ENCODE measurements at places on chromosomes 12 and 14.

DNA sequence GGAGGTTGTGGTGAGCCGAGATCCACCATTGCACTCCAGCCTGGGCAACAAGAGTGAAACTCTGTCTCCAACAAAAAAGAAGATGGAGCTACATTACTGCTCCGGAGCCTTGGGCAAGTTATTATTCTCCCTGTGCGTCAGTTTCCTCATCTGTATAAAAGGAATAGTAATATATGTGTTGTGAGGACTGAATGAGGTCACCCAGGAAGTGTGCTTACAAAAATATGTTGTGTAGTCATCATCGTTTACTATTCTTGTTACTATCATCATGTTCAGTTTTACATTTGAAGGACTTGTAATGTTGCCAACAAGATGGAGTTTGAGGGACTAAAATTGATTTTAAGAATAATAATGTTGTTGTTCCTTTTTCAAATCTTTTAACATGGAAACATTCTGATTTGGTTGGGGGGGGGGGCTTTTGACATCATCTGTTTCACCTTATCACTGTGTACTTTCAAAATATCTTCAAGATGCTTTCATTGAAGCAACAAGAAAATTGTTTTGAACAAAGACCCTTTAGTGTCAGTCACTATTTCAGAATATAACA is 156.8 kb downstream of the PDE3A start:
- DNase-seq: no peak

DNA sequence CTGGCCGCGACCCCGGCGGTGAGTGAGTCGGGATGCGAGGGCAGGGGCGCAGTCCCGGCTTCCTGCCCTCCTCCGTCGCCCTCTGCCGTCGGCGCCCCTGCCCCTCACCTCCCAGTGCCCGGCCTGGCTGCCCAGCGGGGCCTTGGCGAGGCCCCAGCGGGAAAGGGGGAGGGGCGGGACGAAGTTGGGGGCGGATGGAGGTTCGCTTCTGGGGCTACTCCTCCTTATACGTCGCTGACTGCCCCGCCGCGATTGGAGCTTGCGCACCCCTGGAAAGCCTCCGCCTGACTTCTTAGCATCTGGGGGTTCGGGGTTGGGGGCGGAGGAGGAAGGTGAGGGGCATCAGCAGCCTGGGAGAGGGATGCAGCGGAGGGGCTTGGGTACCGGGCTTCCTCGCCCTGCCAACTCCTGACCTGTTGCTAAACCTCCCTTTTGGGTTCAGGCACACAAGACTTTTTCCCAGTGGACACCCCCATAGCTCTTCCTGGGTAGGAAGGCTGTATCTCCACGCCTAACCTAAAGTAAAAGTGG is 406 bp downstream of the TMEM263 start:
- DNase-seq: no peak

GRCh38 chr12:67449591-67450052 is 180.5 kb downstream of the CAND1 start:
- no peak for DNase-seq

- DNase-seq: no peak
Measured at GRCh38 chr14:100384819-100385813, 62.0 kb downstream of the SLC25A47 start.

- no peak for DNase-seq
Measured at GRCh38 chr14:58617619-58618018, 20.1 kb upstream of the DACT1 start.

- peak; percentile 51 for DNase-seq
Measured at GRCh38 chr12:79844693-79845092, 90.2 kb downstream of the PPP1R12A start.

GRCh38 chr12:52442600-52443061 is 8.5 kb upstream of the KRT75 start:
- DNase-seq: peak; percentile 50

DNA sequence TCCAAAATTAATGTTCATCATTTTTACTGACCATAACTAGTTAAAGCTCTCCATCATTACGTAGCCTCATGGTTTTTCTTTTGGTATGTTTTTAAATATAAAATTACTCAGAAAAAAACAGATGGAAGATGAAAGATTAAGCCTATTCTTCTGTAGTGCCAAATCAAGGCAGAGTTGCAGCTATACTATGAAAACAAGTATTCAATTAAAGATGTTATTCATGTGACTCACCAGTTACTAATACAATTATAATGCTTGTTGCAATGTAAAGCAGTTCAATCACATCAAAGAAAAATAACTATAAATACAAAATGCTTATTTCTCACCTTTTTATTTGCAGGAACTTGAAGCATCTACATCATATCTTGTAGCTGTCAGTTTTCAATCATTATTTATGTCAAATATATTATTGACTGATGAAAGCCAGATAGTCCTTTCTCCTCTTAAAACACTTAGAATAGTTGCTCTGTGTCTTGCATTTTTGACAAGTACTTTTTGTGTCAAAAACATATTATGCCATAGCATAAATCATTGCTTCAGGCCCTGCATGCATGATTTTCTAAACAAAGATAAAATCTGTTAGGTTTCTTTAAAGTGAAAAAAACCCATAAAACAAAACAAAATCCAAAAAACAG is 36.0 kb upstream of the TRHDE start:
- DNase-seq: no peak

- DNase-seq: no peak
Measured at GRCh38 chr12:114000861-114001260, 34.7 kb upstream of the RBM19 start.

DNA sequence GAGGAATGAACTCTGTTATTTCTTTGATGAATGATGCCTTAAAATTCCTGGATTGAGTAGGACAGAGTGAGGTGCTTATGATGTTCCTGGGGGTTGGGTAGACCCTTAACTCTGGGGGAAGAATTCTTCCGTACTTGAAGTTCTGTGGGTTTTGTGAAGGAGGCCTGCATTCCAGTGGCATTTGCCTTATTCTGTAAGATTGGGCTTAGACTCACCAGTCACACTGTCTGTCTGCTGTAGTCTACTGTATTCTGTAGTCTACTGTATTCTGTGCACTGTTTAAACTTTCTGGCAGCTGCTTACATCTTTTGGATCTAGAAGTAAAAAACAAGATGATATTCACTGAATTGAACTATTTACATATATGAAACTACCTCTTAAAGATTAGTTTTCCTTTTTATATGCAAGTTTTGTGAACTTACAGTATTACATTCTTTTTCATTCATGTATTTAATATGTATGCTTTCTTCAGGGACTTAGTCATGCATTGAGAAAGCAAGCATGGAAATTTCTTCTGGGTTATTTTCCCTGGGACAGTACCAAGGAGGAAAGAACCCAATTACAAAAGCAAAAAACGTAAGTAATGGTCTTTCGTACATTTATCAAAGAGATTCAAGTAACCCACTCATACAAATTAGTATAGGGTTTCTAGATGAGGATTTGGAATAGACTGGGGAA is 42.3 kb upstream of the TPH2 start:
- no peak for DNase-seq

DNA sequence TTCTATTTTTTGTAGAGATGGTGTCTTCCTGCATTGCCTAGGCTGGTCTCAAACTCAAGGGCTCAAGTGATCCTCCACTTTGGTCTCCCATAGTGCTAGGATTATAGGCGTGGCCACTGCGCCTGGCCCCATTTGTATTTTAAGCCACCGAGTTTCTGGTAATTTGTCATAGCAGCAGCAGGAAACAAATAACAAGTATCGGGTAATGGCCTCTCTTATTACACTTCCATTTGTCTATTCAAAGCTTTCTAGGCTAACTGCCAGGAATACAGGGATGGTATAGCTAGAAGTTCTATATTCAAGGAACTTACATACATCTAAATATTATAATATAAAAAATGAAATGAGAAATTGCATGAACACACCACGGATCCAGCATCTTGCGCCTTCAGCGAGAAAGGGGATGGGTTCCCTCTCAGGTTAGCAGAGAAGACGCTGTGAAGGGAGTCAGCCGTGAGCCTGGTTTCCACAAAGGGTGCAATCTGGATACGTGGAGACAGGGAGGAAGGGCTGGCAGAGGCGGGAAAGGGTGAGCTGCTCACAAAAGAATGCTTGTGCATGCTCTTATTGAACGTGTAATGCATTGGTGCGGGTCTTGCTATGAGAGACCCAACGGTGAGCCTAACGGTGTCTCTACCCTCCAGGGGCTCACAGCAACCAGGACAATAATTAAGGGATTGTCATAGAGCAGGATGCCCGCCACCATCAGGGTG is 9.5 kb downstream of the BDKRB1 start:
- DNase-seq: no peak

- DNase-seq: no peak
Measured at GRCh38 chr12:53101931-53102781, 1.1 kb upstream of the SOAT2 start.

DNA sequence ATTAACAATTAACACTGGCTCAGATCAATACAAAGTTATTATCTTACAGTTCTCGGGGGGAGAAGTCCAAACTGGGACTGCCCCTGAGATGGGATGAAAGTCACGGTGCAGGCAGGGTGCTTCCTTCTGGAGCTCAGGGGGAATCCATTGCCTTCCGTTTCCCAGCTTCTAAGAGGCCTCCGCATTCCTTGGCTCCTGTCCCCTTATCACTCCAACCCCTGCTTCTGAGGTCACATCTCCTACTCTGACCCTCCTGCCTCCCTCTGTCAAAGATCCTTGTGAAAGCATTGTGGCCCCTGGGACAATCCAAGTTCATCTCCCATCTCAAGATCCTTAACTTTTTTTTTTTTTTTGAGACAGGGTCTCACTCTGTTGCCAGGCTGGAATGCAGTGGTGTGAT is 30.8 kb downstream of the SCARB1 start:
- no peak for DNase-seq

DNA sequence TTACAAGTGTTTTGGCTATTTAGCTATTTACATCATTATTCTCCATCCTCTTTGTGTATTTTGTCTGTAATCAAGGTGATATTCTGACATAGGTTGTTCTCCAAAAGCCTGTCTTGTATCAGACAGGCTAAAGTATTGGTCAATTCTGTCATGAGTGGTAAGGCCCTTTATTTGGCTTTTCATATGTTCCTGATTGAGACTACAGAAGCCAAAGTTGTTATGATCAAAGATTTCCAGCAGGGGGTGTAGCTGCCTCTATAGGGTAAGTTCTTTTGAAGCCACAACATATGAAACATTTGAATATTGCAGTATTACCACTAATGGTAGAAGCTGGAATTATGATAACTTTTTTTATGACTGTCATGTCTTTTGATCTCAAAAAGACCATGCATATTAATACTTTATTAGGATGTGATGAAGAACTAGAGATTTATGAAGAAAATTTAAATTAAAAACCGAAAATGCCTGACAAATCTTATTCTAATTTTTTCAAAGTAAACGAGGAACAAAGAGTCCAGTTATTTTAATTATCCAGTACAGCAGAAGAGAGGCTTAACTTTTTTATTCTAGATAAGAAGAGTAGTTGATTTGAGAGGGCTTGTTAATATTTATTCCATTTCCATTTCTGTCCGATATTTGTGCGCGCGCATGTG is 3.4 kb upstream of the ARHGAP5 start:
- DNase-seq: no peak

- no peak for DNase-seq
Measured at GRCh38 chr12:94704452-94705306, 54.3 kb upstream of the TMCC3 start.

DNA sequence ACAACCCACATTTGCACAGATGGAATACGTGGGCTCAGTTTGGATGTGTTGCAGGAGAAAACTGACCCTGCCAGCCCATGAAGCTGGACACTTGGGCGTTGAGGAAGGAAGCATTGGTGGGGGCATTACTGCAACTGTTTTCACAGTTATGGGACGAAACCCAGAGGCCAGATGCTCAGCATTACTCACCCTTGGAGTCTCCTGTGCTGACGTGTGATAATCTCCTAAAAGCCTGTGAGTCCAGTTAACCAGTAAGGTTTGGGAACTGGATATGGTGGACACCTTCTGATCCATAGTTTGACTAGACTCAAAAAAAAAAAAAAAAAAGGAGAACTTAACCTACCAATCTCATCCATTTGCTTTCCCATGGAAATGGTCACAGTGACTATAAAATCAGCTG is 52.8 kb upstream of the EGLN3 start:
- DNase-seq: no peak

DNA sequence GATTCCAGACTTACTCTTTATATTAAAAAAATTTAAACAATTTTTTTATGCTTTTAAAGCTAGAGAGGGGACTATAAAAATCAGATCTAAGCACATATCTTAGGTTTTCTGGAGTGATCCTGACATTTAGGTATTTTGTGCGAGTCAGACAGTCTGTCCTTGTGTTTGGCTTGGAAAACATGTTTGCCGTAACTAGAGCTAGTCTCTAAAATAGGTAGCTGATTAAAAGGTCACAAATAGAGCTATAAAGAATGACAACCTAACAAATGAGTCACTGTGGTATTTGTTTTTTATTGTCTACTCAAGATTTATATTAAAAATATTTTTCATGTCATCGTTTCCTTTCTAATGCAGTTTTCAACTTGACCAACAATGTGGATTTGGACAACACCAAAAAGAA is 73.4 kb downstream of the MNAT1 start:
- DNase-seq: no peak

DNA sequence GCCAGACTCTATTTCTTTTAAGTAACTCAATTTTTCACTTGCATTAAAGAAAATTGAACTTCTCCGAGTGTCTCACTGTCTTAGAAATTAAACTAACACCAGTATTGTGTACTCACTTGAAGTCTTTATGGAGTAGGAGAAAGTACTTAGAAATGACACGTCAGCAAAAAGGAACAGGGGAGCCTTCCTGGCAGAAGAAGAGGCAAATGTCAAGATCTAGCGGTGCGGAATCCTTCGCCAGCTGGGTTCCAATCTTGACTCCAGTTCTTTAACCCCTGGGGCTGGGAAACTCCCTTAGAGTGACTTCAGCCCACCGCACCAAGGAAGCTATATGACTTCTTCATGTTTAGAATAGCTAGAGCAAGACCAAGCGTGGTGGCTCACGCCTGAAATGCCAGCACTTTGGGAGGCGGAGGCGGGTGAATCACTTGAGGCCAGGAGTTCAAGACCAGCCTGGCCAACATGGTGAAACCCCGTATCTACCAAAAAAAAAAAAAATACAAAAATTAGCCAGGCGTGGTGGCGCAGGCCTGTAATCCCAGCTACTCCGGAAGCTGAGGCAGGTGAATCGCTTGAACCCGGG is 34.4 kb downstream of the WBP11 start:
- DNase-seq: no peak

GRCh38 chr12:116380108-116380507 is 102.6 kb upstream of the MED13L start:
- no peak for DNase-seq

DNA sequence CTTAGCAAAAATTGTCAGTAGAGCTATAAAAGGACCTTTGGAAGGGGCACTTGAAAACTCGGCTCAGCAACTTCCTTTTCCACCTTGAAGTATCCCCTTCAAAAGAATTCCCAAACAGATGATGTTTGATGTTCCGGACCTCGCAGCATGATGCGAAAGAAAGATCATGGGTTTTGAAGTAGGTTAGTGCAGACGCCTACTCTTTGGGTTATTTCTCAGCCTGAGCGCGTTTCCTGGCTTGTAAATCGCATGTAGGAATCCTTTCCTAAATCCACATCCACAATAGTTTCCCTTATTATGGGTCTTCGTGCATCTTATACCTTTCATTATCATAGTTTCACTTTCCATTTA is 584 bp upstream of the NEDD1 start:
- DNase-seq: no peak

GRCh38 chr14:31934767-31935266 is 142.3 kb upstream of the ARHGAP5 start:
- no peak for DNase-seq

- no peak for DNase-seq
Measured at GRCh38 chr12:78101946-78102635, 271.4 kb downstream of the NAV3 start.

- DNase-seq: no peak
Measured at GRCh38 chr12:30166006-30166795, 382.5 kb upstream of the TMTC1 start.

Measured in GM04503 (cell line).